Activated CD4-positive, alpha-beta T cell treated with anti-CD3 and anti-CD28 coated beads, Interleukin-2, amount 10 ng/mL, durations not matched to agents 7 days and 5 days (primary cell): ENCODE measurements at places on chromosomes 4 and X. TPM values are rescaled to one million over a fixed set of nuclear protein-coding genes. Genes with fewer than 3 reads are reported as not detected.

The CLIC2 gene
- 0.48 TPM for total RNA-seq

The COL25A1 gene
- total RNA-seq: not detected

The ZBTB33 gene
- 18.0 TPM for total RNA-seq

The GJB1 gene
- total RNA-seq: not detected

The SLC4A4 gene
- 1.3 TPM for total RNA-seq

The EMCN gene
- total RNA-seq: not detected

The DTHD1 gene
- total RNA-seq: 0.12 TPM
